ENCODE measurements at places on chromosomes 7 and 10. TPM values are rescaled to one million over a fixed set of nuclear protein-coding genes. Genes with fewer than 3 reads are reported as not detected.
A peak's percentile ranks its signal among the peaks of the same experiment; 100 is the strongest.

GRCh38 chr7:85060696-85061095, 126.2 kb downstream of the SEMA3D start:
- DNase-seq = no peak

DNA sequence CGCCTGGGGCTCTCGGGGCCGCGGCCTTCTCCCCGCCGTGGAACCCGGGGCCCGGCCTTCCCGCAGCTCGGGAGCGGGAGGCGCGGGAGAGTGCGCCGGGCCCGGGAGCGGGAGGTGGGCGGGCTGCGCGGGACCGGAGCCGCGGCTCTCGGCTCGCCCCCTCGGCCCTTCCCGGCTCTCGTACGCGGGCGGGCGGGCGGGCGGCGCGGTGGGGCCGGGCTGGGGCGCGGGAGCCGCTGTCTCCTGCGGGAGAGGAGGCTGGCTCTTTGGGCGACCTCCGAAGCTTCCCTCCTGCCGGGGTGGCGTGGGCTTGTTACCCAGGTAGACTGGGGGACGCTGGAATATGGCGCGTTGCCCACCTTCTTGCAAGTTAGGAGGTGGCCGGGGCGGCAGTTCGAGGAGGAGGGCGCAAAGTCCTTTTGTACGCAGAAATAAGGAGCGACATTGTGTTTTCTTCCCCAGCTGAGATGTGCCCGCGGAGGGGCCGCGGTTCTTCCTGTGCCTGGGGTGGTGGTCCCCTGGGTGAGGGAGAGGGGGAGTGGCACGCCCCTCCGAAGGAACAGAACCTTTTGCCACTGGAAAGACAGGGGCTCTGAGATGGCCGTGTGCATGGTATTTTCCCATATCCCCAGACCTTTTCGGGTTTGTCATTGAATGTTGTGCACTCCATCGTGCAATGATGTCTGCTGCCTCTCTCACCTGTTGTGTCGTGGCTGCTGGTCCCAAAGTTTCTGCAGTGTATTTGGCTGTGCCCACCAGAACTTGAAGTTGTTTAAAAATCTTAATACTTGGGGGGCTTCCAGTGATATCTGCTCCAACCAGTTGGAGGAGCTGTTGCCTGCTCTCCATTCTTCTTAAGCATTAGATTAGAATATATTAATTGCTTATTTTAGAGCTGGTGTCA, 844 bp downstream of the NRF1 start:
- peak; percentile 44 for DNase-seq

- no peak for DNase-seq
These were observed 17.9 kb downstream of the PFKFB3 start for GRCh38 chr10:6220418-6221191.

DNA sequence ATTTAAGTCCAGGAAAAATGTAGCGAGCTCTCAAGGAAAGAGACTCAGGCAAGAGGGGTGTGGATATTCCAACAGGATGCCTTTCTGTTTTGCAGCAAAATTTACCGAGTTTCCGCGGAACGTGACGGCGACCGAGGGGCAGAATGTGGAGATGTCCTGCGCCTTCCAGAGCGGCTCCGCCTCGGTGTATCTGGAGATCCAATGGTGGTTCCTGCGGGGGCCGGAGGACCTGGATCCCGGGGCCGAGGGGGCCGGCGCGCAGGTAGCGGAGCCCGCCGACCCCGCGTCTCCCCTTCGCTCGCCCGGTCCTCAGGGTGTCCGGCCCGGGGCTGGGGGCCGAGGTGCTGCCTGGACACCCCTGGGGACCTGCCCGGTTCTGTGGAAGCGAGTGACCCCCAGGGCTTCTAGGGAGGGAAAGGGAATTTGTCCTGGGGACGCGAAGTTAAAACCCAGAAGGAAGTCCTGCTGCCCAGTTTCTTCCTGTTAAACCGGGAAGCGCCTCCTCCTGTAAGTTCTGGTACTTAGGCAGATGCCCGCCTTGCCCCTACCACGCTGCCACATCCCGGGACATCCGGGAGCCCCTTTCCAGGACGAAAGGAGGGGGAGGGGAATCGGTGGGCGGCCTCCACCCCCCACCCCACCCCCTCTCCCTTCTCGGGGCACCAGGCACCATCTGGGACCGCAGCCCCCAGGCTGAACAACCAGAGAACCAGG, 2.5 kb downstream of the VSTM2A start:
- no peak for DNase-seq

- no peak for DNase-seq
These were observed 944 bp downstream of the RHBDD2 start for GRCh38 chr7:75879771-75880184.

DNA sequence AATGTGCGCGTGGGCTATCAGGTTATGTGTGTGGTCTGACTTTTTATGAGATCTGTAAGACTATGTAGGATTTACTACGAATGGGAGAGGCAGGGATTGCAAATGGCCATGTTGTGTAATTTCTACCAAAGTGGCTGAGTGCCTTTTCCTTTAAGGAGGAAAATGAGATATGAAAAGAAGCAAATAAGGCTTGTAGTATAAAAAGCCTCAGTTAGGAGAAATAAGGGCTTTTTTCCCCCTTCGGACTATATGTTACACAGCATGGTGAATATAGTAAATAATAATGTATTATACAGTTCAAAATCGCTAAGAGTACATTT, 447 bp upstream of the GPAM start:
- no peak for DNase-seq

DNA sequence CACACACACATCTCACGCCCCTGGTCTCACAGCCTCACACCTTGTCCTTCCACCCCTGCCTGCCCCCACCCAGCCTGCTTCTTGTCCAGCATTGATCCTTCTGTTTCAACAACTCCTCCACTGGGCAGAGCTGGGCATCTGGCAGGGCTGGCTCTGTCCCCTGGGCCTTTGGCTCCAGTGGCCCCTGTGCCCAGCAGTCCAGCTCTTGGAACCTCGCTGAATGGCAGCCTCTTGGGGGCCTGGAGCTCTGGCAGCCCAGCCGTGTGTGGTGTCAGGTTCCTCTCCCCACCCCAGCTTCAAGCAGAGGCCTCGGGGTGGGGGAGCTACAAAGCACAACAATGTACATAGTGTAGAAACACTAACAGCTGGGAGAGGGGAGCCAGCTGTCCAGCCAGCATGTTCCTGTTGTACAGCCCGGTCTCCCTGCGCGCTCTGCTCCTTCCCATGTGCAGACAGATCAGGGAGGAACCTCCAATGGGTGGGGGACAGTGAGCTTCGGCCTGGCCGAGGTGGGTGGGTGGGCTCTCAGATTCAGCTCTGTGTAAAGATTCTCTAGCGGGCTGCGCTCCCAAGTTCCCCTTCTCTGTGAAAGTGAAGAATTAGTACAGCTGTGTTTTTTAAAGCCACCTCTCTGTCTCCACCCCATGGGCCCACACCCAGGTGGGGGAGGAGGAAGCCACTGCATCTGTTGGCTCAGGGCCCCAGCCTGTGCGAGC, 19.4 kb downstream of the ZMIZ2 start:
- DNase-seq = peak; percentile 82

DNA sequence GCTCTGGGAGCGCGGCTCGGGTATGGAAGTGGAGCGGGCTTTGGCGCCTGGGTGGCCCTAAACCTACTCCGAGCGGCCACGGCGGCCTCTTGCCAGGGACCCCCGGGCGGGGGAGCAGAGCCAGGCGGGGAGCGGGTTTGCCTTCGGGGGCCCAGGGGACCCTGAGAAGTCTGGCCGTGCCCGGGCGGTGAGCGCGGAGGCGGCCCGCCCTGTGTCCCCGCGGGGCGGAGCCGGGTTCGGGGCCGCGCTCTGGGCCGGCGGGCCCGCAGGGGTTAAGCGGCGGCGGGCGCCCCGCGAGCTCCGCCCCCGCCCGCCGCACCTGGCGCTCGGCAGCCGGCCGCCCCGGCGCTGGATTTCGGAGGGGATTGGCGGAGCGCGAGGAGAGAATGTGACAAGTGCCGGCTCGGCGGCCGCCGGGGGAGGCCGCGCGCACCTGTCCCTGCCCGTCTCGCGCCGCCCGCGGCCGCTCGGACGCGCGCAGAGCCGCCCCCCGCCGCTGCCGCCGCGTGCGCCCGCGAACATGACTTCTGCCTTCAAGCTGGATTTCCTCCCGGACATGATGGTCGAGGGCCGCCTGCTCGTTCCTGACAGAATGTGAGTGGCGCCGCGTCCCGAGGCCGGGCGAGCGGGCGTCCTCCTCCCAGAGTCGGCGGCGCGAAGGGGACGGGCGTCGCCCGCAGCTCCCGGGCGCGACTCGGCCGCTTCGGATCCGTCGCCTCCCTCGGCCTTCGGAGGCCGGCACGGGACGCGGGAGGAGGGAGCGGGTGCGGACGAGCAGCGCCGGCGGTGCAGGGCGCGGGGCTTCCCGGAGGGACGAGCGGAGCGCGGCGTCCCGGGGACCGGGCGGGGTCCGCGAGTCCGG, at the start of gene CELF2:
Gene CELF2, plus strand, starts transcription at position 303 of the 862 bp plus-strand sequence. Its CDS starts 218 bp downstream, at position 521.
- DNase-seq = peak; percentile 75

- no peak for DNase-seq
These were observed 3.2 kb downstream of the TRIL start for GRCh38 chr7:28954946-28955345.

GRCh38 chr7:80272560-80273239, 138.1 kb downstream of the GNAI1 start:
- no peak for DNase-seq

DNA sequence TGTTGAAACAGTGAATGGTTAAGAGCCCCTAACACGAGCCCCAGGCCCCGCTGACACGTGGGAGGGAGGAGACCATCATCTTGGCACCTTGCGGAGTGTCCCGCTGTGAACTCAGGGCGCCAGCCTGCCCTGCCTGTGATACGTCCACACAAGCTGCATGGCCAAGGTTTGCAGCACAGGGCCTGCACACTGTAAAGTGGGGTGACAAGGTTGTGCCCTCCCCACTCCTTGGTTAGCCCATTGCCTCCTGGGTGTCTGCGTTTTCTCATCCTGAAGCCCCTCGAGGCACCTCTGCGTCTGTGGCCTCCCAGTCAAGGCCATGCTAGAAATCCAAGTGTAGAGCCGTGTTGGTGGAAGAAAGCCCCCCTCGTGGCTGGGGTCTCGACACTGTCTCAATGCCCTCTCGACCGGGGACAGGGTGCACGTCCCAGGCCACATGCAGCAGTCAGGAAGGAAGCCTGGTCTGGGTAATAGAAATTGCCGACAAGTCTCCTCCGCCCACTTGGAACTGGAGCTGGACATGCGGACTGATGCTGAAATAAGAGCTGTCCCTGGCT, 192.1 kb downstream of the DNAJB6 start:
- DNase-seq = no peak

DNA sequence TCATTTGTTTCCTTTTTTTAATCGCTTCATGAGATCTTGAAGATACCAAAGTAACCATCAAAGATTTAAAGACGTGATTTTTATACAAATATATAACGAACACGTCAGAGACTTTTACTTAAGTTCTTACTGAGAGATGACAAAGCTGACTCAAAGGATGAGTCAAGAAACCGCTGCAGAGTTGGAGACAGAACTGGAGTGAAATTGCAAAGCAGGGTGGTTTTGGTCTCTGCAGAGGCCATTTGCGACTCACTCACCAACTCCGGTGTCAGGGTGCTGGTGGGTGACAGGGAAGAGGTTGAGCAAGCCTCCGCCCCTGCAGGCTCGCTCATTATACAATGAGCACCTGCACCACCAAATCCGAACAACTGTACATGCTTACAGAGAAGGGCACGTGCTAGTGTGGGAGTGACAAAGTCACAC, 75.2 kb downstream of the DNAJB6 start:
- peak; percentile 1 for DNase-seq

DNA sequence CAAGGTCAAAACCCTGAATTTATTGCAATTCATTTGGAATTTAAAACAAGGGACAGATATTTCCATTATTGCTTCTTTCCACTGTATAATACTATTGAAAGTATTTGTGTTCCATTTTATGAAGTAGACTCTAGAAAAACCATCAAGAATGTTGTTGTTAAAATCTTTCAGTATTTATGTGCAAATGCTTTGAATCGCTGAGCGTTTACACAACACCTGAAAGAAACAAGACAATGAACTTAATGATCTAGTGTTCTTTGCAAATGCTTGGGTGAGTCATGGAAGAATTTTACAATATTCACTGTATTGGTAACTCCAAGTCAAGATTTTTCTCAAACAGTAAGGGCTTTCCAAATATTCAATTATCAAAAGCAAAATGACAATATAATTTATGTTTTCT, 97.1 kb downstream of the VIPR2 start:
- DNase-seq = no peak

GRCh38 chr7:5450549-5451327, 27.1 kb upstream of the TNRC18 start:
- peak; percentile 51 for DNase-seq

DNA sequence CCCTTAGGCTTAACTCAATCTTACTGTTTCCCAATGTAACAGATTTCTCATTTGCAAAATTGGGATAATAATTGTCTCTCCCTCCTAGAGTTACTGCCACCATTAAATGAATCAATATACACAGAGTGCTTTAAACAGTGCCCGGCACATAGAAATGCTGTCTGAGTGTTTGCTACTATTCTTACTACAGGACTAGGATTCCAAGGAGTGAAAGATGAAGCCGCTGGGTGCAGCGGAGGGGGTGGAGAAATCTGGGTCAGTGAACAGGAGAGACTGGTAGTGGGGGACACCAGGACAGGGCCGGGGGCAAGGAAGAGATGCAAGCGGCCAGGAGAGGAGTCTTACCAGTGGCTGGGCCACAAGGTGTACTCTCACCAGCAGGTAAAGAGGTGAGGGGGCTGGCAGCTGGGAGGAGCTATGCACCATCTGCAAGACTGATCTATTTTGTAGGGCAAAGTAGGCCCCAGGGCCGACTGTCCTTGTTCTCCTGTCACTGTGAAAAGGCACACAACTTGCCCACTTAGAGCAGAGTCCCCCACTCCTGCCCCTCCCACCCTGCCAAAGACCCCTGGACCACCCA, 18.5 kb upstream of the PRRT4 start:
- no peak for DNase-seq

GRCh38 chr7:92949748-92950147, 113.4 kb upstream of the CDK6 start:
- no peak for DNase-seq

DNA sequence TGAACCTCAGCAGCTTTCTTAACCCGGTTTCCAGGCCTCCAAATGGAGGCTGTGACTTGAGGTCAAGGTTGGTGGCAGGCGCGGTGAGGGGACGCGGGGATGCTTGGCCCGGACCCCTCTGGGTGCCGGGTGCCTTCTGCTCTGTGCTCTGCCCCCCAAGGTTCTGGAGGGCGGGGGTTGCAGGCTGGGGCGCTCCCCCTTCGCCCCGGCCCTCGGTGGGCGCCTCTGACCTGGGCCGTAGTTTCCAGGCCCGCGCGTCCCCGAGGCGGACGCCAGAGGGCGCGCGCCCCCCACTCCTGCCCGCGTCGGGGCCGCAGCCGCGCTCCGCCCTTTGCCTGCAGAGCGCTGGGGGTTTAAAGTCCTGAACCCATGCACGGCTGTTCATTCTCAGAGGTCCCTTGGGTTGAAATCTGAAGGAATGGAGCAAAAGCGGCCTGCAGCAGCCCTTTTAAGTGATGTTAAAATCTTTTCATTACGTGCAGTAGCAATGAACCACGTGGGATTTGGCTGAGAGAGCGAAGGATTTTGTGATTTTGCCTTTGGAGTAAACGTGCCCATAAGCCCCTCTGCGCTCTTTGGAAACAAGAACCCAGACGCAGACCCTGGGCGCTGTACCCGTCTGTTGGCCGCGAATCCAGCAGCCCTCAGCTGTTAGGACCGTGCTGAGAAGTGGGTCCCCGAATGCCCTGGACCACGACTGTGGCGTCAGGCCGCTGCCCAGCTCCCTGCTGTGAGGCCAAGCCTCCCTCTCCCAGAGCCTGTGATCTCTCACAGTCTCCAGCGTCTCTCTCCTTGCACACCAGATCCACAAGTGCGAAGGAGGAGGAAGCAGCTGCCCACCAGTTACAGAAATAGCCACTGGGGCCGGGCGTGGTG, 135.0 kb downstream of the ACTR3B start:
- no peak for DNase-seq

Gene KLF14
- 0.11 TPM for total RNA-seq

Gene ASAH2
- not detected for total RNA-seq

Gene PON3
- 0.69 TPM for total RNA-seq

Gene VSTM4
- total RNA-seq = 21.1 TPM

Gene GIMAP7
- 16.8 TPM for total RNA-seq

Gene CYP3A5
- not detected for total RNA-seq

Gene CLDN4
- 0.27 TPM for total RNA-seq

All from left ventricle myocardium inferior (tissue), 1 donor.